ENCODE measurements at places on chromosomes 16 and 17. TPM values are rescaled to one million over a fixed set of nuclear protein-coding genes. Genes with fewer than 3 reads are reported as not detected.

SLC39A11 gene
- 9.4 TPM for total RNA-seq

KRT20 gene
- not detected for total RNA-seq

RPS2 gene
- total RNA-seq, result 8,634 TPM

SMTNL2 gene
- total RNA-seq, result not detected

GDPD1 gene
- total RNA-seq, result not detected

CACNG5 gene
- total RNA-seq, result not detected

TBC1D24 gene
- total RNA-seq, result 12.9 TPM

CPHXL2 gene
- not detected for total RNA-seq

SCNN1B gene
- total RNA-seq, result not detected

CLEC19A gene
- total RNA-seq, result not detected

RBFOX1 gene
- total RNA-seq, result not detected

ATP6V0A1 gene
- 28.0 TPM for total RNA-seq

MVD gene
- total RNA-seq, result 25.7 TPM

NOXO1 gene
- not detected for total RNA-seq

Data from MG63 (cell line).